ENCODE measurements at places on chromosomes 5 and 9.

DNA sequence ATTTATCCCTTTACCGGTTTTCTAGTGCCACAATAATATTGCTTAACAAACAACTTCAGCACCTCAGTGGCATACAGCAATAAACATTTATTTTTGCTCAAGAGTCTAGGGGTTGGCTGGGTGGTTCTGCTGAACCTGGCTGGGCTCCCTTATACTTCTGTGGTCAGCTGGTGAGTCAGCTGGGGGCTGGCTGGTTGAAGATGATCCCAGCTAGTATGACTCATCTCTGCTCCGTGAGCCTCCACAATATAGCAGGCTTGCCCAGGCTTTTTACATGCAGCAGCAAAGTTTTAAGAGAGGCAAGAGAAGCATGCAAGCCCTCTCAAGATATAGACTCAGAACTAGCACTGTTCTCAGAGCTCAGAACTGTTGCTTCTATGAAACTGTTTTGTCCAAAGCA lies 523.5 kb upstream of the CLINT1 start:
- no peak for DNase-seq

GRCh38 chr5:110770286-110770685 lies 31.5 kb downstream of the SLC25A46 start:
- no peak for DNase-seq

- DNase-seq = no peak
Observed at GRCh38 chr9:69513141-69513820, 158.9 kb downstream of the APBA1 start.

DNA sequence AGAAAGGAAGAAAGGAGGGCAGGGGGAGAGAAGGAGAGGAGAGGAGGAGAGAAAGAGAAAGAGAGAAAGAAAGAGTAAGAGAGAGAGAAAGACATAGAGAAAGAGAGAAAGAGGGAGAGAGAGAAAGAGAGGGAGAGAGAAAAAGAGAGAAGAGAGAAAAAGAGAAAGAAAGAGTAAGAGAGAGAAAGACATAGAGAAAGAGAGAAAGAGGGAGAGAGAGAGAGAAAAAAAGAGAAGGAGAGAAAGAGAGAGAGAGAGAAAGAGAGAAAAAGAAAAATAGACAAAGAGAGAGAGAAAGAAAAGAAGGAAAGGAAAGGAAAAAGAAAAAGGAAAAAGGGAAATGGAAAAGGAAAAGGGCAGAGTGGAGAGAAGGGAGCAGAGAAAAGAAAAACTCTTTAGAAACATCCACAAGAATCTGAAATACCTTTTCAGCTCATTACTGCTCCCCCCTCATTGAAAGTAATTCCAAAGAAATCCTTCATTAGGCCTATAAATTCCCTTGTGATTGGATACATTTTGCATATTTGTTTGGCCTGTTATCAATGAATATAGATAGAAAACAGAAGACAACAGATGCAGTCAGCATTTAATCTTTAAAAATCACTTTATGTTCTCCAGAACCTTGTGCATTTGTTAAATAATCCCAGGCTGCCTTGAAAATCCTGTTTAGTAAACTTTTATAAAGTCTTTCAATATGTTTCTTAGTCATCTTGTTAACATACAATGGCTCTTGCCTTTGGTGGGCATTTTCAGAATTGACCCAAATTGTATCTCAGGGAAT lies 411.5 kb downstream of the NFIB start:
- no peak for DNase-seq

DNA sequence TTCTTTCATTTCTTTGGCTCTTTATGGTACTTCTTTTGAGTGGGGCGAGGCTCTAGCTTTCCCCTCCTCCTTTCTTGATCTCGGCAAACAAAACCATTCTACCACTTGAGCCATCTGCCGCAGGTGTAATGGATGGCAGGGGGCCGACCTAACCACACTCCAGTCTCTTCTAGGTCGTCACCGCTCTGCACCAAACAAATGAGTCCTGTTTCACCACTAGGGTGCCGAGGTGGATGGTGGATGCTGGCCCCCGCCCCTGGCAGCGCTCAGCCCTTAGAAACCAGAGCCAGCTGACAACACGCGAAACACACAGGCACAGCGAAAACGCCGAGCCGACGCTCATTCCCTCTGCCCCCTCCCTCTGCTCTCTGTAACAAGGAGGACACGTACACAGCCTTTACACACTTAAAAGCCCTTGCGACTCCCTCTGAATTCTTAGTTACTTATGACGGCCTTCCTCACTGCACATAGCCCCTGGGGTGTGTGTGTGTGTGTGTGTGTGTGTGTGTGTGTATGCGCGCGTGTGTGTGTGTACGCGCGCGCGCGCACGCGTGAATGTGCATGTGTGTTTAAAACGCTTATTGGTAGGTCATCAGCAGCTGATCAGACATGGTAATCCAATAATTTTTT lies 199.4 kb downstream of the MEF2C start:
- DNase-seq = peak; percentile 46

- no peak for DNase-seq
Observed at GRCh38 chr9:8521112-8521511, 721.5 kb upstream of the DMAC1 start.

- DNase-seq = no peak
Observed at GRCh38 chr5:143479394-143479793, 75.9 kb upstream of the NR3C1 start.

GRCh38 chr9:89109666-89110065 lies 69.0 kb downstream of the SHC3 start:
- no peak for DNase-seq

DNA sequence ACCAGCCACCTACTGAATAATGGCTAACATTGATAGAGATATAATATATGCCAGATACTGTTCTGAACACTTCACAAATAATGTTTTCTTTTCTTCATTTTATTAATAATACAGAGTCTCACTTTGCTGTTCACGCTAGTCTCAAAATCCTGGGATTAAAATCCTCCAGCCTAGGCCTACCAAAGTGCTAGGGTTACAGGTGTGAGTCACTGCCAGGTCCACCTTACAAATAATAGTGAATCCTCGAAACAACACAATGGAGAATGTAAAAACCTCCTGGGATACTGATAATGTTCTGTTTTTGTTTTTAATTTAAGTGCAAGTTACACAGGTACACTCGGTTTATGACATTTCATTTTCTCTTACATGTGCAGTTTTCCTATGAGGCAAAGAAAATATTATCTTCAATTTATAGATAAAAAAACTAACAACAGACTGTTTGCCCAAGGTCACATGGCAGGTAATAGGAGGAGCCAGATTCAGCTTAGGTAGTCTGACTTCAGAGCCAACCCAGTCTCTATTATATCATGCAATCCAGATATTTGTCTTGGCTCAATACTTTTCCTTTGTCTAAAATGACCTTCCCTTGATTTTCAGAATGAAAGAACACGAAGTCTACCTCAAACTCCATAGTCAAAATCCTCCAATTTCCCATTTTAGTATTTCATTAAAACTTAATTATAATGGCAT lies 7.8 kb downstream of the ZFR start:
- DNase-seq = no peak

GRCh38 chr9:112761912-112762655 lies 11.5 kb downstream of the SNX30 start:
- no peak for DNase-seq

GRCh38 chr5:66830636-66831035 lies 234.4 kb downstream of the MAST4 start:
- DNase-seq = no peak

DNA sequence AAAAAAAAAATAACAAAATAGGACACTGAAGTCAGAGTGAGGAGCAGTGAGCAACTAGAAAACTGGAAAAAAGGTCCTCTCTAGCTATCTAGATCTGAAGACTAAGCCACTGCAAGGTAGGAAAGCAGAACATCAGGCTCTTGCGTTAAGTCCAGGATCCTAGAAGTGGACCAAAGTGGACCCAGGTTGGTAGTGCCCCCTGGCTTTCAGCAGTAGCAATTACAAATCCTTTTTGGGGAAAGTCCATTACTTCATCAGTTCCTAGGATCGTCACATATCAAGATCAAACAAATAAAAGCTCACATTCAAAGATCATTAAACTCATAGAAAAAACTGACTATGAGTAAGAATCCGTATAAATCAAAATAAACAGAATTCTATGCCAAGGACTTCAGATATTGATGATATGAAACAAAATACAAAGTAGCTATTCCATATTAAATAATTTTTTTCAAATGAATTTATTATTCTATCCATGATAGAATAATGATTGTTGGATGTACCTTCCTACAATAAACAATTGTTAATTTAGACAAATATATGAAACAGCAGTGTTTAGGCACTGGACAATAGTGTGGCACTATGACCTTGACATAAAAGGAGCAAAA lies 6.5 kb upstream of the RICTOR start:
- peak; percentile 38 for DNase-seq

DNA sequence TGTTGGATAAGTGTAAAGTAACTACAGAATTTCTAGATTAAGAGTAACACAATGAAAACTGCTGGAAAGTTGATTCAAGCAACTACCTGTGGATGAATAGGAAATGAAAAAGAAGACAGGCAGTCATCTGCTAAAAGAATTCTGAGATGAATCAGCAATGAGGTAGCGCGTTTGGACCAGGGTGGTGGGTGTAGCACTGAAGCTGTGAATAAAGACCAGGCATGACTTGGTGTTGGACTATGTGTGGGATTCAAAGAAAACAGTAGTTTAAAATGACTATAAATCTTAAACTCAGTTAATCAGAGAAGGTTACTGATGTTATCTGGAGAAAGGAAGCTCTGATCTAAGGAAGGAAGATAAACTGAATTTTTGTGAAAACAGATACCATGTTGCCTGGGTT lies 159.8 kb downstream of the FBN2 start:
- no peak for DNase-seq

- DNase-seq = no peak
Observed at GRCh38 chr5:167296066-167296465, 995.4 kb upstream of the WWC1 start.

- DNase-seq = no peak
Observed at GRCh38 chr5:56025151-56025885, 30.6 kb upstream of the IL6ST start.

DNA sequence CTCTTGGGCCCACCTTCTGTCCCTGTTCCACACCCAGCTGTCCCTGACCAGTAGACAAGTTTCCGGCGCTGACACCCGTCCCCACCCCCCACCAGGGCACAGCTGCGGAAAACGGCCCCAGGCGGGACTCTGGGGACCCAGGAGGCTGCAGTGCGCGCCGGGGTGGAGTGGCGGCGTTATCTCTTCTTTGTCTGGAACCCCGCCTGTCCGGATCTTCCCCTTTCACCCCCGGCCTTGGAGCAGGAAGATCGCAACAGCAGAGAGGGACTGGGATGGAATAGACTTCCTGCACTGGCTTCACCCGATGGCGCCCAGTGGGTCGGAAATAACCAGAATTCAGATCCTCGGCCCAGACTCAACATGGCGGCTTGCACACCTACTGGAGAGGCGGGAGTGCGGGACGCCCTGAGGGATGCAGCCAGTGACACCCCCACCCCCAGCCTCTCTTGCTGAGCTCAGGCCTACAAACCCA lies 4.7 kb downstream of the PAX5 start:
- no peak for DNase-seq

DNA sequence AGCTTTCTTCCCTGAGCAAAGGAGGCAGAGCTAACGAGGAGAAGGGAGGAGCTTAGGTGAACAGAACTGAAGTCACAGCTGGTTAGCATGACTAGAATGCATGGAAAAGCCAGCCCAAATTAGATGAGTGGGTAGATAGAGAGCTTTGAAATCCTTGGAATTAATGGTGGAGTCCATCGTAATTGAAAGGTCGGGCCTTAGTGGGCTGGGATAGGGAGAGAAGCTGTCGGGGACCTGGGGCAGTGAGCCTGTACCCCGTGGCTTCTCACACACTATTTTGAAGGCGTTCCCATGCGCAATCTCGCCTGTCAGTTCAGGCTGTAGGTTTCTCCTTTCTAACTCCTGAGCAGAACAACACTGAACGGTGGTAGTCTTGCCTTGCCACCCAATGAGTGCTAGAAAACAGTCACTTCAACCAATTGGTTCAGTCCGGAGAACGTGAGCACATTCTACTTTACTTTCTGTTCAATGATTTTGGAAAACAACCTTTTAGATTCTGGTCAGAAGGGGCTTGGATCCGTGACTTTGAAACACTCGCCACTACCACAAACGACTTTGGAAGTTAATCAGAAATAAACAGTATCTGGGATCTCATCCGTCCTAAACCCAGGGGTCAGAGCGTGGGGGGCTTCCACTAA lies 655 bp upstream of the RAI14 start:
- DNase-seq = peak; percentile 82

- no peak for DNase-seq
Observed at GRCh38 chr9:10260501-10260900, 352.3 kb downstream of the PTPRD start.

DNA sequence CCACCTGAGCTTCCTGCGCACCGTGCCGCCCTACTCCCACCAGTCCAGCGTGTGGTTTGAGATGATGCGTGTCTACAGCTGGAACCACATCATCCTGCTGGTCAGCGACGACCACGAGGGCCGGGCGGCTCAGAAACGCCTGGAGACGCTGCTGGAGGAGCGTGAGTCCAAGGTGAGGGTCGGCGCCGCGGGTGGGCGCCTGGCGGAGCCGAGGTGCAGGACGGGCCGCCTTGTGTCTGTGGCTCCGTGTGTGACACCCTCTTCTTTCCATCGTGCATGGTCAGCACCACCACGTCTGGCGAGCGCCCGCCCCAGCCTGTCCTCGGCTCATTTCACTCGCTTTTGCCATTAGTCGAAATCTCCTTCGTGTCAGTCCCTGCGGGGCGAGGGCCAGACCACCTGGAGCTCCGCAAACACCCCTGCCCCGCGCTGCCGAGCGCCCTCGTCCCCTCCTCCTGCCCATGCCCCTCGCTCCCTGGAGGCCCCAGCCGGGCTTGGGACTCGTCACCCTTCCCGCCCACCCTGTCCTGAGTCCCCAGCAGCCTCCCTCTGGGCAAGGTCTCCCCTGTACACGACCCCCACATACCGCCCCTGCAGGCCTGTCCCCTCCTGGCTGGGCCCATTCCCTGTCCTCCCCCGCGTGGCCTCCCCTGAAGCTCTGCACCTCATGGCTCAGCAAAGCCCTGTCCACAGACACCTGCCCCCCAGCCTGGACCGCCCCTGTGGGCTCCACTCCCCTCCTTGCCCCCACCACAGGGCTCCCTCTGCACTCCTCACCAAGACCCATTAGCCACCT lies 7.0 kb downstream of the GRIN1 start:
- no peak for DNase-seq

DNA sequence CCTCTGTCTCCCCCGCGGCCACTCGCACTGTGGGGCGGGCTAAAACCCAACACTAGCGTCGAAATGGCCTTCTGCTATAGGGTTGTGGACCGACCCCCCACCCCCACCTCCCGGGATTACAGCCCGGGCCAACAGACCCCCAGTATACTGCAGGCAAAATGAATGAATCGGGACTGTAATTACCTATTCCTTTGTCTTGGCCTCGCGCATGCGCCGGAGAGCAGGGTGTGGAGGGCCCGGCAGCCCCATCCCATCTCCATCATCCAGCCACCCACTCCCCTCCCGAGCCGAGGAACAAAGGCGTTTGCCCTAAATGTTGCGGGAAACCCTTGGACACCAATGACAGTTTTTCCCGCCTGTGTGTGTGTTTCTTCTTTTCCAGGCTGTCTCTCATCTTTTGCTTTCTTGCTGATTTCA lies 1.6 kb downstream of the BASP1 start:
- DNase-seq = no peak

- no peak for DNase-seq
Observed at GRCh38 chr5:138353560-138354080, 1.1 kb downstream of the KDM3B start.

GRCh38 chr5:98557916-98558315 lies 215.5 kb upstream of the RGMB start:
- no peak for DNase-seq

- DNase-seq = no peak
Observed at GRCh38 chr9:133977421-133978201, 14.5 kb downstream of the VAV2 start.
